Cerebellum (tissue), 4 donors: ENCODE measurements at places on chromosomes 11 and 22. TPM values are rescaled to one million over a fixed set of nuclear protein-coding genes. Genes with fewer than 3 reads are reported as not detected.

Gene LTBP3
- total RNA-seq, result 27.9 TPM

Gene CCDC87
- total RNA-seq, result 0.82 TPM

GRCh38 chr11:131423688-131424087 lies 53.3 kb downstream of the NTM start:
- DNase-seq, result no peak

- no peak for DNase-seq
Measured at GRCh38 chr11:133243832-133244231, 288.5 kb downstream of the OPCML start.

- no peak for DNase-seq
Measured at GRCh38 chr22:32106930-32107329, 52.2 kb downstream of the C22orf42 start.

GRCh38 chr11:124174001-124174583 lies 9.1 kb upstream of the OR10D3 start:
- no peak for DNase-seq

- no peak for DNase-seq
Measured at GRCh38 chr11:113538451-113539412, 63.5 kb upstream of the DRD2 start.

DNA sequence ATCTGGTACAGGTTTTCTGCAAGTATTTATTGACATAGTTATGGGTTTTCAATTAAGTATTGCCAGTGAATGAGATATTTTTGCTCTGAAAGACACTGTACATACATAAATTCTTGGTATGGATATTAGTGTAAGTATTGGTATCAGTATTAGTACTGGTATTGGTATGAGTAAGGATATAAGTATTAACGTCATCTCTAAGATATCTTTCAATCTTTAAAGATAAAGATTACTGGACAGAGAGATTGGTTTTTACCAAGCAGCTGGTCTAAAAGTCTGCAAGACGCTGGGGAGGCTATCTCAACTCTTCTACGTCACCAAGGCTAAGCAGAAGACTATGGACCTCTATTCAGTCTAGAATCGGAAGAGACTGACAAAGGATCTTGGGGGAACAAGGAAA lies 234.5 kb downstream of the NXPE2 start:
- no peak for DNase-seq

GRCh38 chr11:85947431-85948272 lies 92.5 kb downstream of the CCDC83 start:
- DNase-seq, result no peak

DNA sequence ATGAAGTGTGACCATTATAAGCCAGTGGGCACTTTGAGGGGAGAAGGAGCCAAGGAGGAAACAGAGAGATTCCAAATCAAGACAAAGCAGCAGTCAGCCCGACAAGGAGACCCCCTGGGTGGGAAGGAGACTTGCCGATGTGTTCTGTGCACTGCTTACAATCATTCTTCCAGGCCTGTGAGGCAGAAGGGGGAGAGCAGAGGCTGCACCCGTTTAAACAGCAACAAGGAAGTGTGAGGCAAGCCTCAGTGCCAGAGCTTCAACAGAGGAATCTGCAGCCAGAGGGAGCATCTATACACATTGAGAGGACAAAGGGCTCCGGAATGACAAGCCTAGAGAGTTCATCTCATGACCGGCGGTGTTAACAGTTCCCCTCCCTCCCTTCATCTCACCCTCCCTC lies 121.1 kb downstream of the NXPE2 start:
- no peak for DNase-seq

GRCh38 chr22:27422442-27422841 lies 379.1 kb downstream of the MN1 start:
- no peak for DNase-seq

GRCh38 chr11:5297721-5298323 lies 3.9 kb downstream of the OR51B4 start:
- DNase-seq, result no peak
